ENCODE measurements at places on chromosomes 12 and 14.

DNA sequence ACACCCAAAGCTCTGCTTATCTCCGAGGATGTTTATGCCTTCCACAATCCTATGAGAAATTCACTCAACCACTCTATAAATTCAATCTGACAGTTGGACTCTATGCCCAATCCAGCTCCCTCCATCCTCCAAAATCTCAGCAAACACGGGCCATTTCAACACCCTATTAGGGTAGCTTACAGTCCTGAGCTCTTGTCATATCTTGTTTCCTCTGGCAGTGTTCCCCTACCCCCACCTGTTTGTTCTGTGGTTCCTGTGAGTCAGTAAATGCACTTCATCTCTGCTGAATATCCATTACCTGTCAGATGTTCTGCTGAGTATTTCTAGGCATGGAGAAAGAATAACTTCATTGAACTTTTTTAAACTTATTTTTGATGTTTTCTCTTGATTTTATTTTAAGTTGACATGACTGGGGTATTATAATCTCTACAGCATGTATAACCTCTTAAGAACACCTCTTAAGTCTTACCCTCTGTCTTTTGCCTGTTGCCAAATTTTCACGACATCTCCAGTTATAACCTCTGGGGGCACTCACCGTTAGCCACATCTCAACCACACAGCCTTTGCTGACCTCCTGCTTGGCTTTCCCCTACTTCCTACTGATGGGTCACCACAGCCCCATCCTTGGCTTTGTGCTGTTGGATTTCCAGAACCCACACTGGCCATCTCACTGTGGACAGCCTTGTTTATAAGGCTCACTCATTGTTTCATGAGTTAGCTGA lies 317.0 kb upstream of the TMPO start:
- DNase-seq: no peak

DNA sequence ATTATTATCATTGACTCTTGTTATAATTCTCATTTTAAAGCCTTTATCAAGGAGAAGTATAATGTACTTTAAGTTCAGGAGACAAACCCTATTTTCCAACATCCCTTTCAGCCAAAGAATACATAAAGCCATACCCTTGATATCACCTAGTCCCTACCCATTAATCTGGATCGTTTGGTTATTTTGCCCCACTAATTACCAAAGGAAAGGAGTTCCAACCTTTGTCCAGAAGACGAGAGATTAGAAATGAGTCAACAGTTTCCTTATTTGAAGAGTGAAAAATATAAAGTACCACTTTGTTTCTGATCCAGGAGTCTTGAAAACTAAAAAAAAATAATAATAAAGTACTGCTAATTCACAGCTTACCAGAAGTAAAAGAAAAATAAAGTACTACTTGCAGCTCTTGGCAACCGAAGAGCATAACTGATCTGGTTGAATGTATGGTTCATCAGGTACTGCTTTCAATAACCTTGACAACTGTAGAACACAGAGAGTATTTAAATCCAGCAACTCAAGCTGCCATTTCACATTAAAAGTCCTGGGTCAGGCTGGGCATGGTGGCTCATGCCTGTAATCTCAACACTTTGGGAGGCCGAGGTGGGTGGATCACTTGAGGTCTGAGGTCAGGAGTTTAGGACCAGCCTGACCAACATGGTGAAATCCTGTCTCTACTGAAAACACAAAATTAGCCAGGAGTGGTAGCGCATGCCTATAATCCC lies 33.7 kb downstream of the LIMA1 start:
- no peak for DNase-seq

- no peak for DNase-seq
Measured at GRCh38 chr12:82593901-82594396, 92.8 kb upstream of the TMTC2 start.

DNA sequence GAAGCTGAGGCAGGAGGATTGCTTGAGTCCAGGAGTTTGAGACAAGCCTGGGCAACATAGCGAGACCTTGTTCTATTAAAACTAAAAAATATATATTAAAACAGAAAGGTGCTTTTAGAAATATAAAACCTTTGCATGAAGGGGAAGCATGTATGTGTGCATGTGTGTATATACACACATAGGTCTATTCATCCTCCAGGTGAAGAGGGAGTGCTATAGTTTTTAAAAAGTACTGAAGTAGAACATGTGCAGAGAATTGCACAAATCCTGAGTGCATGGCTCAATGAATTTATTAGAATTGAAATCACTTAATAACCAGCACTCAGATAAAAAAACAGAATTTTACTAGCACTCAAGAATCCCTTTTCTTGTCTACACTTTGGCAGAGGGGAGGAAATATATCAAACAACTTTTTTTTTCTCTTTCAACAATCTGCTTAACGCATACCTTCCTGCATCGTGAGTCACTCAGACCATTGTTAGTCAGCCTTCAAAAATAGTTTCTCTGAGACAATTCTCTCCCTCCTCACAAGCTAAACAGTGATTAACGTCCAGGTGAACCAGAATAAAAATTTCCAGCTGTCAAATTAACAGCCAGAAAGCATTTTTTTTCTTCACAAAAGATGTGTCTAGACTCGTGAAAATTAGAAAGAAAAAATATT lies 17.7 kb upstream of the NEDD1 start:
- DNase-seq: peak; percentile 43

All from HTR-8/SVneo (cell line).